ENCODE measurements at places on chromosomes 1 and 21.

- DNase-seq: no peak
These were observed 62.9 kb upstream of the ATP1A1 start for GRCh38 chr1:116310180-116310579.

- no peak for DNase-seq
These were observed 255.9 kb upstream of the SNX7 start for GRCh38 chr1:98405581-98406074.

DNA sequence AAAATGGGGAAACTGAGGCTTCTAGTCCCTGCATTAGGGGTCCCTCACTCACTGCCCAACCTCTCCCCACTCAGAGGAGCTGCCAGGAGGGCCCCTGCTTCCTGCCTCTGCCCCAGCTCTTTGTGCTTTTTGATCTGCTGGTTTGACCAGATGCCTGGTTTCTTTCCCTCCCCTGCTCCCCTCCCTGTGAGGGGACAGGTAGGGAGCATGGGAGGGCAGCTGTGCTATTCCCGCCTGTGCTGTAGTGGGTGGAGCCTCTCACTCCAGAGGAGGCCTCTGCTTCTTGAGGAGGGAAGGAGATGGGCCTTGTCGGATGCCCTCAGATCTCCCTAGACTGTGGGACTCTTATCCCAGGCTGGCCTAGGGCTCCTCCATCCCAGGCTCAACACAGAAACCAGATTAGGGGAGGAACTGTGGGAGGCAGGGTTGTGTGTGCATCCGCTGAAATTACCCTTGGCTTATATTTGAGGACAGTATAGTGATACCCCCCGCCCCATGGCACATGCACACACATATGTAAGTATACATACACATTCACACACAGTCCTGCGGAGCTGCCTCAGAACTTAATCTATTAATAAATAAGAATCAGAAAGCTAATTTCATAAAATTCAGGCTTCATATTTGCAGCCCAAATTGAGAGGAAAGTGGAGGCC, 4.6 kb downstream of the BOLA1 start:
- DNase-seq: no peak

- peak; percentile 57 for DNase-seq
These were observed 991 bp downstream of the PRMT6 start for GRCh38 chr1:107057197-107058133.

GRCh38 chr1:172753964-172754363, 95.1 kb downstream of the FASLG start:
- DNase-seq: no peak

DNA sequence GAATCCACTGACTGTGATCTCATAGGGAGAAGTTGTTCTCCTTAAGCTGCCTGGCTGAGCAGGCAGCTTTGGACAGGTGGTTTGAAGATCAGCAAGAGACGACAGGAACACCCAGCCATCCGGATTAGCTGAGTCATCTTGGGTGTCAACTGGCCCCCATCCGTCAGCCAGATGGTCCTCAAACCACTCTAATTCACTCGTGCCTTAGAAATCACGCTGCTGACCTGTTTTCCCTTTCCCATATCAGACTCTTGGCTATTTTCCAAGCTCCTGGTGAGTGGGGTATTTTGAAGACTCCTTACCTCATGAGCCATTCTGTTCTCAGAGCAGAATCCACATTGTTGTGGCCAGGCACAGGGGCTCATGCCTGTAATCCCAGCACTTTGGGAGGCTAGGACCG, 149.1 kb upstream of the L1TD1 start:
- no peak for DNase-seq

GRCh38 chr1:21594935-21595897, 73.9 kb downstream of the RAP1GAP start:
- no peak for DNase-seq

DNA sequence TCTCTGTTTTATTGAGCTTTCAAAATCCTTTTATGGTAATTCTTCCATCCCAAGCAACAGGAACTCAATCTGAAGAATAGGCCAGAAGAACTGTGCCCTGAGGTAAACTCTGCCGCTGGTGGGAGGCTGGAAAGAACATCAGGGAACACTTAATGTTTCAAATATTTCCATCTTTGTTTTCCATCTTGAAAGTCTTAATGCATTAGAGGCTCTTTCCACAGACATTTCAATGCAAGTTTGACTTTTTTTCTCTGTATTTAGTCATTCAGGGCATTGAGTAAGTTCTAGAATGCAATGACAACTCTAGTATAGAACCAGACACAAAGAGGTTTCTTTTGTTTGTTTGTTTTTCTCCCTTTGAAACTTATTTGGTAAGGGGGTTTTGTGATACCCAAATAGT, 61.5 kb downstream of the KIAA0040 start:
- no peak for DNase-seq

DNA sequence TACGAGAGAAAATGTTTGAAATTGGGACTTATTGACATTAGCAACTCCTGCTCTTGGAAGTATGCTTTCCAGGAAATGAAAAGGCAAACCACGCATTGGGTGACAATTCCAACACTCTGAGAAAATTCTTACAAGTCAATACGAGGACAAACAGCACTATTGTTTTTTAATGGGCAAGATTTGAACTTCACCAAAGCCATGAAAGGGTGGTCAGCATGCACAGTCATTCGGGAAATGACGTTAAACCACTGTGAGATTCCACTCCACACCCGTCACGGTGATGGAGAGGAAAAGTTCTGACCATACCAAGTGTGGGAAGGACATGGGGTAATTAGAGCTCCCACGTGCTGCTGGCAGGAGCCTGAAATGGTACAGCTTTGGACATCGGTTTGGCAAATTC, 12.2 kb upstream of the PRXL2B start:
- no peak for DNase-seq

DNA sequence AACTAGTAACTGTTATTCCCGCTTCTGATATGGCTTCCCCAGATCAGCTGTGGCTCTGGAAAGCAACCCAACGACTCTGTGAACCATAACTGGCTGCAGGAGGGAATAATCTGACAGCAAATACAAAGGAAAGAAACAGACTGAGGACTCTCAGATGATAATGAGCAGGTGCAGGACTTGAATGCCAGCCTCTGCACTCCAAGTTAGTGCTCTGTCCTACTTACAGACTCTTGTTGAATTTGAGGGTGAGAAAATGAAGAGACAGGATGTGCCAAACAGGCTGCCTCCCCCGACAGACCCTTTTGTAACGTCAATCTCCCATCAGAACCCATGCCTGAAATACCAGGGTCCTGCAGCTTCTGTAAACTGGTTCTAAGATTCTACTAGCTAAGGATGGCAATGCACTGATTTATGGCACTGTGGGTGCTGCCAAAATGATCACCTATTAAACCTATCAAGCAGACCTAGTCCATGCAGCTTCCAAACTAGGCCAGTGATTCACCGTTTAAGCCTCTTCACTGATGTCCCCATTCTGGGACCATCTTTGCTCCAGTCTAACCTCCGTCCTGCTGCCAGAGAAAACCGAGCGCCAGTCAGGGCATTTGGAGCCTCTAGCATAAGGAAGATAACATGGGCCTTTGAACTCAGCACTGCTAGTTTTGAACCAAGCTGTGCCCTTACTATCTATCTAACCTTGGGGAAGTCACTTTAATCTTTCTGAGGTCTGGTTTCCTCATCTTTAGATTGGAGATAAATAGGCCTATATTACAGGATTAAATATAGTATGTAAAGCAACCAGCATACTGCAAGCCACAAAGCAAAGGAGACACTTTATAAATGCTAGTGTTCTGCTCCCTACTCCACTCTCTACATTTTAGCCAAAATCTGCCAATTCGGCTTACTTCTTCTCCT, 4.8 kb downstream of the MKNK1 start:
- DNase-seq: no peak

GRCh38 chr1:97901017-97901658, 19.7 kb downstream of the DPYD start:
- DNase-seq: no peak

GRCh38 chr1:246295340-246295739, 211.7 kb downstream of the SMYD3 start:
- DNase-seq: no peak

DNA sequence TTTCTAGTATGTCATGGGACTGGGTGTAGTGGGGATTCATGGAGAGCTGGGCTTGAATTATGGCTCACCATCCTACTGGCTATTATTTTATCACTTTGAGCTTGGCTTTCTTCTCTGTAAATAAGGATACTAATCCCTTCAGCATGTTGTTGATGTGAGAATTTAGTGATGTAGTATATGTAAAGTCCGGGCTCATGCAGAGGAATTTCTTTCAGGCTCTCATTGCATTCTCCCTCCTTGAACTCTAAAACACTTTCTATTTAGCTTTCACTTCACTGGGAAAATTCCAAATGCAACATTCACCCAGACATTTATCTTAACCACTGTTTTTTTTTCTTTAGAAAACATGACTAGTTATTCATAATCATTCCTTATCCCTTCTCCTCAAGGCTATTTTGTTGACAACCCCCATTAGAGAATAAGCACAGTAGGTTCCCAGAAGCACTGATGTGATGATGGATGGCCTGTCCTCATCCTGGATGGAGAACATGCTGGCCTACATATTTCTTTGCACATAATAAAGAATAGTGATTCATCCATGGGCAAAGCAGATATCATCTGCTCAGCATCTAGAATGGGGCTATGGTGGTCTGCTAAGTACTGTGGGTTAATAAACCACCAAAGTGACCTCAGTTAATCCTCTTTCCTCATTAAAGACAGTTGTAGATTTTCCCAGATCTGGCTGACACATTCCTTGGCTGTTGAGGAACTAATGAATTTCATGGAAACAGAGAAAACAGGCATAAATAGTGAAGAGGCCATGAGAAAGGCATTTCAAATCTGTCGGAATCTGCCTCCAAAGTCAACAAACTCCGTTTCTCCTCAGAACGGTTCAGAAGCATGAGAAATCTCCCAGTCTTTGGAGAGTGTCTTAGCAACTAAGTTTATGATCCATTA, 68.0 kb upstream of the CYP2J2 start:
- DNase-seq: peak; percentile 40

DNA sequence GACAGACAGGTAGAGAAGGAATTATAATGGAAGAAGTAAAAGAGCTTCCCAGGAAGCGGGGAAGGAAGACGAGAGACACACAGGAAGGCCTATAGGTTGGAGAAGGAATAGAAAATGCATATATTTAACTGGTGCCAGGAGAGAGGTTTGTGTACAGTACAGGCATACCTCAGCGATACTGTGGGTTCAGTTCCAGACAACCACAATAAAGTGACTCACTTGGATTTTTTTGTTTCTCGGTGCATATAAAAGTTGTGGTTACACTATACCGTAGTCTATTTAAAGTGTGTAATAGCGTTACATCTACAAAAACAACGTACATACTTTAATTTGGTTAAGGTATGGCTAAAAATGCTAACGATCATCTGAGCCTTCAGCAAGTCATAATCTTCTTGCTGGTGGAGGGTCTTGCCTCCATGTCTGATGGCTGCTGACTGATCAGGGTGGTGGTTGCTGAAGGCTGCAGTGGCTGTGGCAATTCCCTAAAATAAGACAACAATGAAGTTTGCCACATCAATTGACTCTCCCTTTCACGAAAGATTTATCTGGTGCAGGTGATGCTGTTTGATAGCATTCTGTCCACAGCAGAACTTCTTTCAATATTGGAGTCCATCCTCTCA, 16.0 kb downstream of the YARS1 start:
- DNase-seq: no peak

DNA sequence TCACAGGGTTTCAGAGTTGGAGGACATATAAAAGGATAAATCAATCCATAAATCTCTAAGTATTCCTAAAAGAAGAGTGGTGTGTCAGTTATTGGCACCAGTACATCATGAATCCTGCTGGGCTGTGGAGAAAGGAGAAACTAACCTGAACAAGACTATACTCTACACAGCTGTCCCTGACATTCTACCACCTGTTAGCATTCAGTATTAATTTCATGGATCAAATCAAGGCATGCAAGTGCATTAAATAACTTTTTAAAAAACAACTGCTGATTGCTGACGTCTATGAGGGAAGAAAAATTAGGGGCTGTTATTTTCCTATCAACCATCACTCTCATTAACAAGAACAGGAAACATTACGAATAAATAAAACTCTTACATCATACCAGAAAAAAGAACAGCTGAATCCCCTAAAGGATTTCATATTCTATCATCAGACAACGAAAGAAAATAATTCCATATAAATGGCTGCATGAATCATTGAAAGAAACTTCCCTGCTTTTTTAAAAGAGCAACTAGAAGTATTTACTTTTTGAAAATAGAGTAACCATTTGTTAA, 121.7 kb downstream of the ATF6 start:
- no peak for DNase-seq

DNA sequence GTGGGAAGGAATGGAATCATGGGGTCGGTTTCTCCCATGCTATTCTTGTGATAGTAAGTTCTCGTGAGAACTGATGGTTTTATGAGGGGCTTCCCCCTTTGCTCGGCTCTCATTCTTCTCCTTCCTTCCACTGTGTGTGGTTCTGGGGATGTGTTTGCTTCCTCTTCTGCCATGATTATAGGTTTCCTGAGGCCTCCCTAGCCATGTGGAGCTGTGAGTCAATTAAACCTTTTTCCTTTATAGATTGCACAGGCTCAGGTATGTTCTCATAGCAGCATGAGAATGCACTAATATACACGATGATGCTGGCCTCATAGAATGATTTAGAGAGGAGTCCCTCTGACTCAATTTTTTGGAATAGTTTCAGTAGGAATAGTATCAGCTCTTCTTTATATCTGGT, 195.4 kb upstream of the IVNS1ABP start:
- no peak for DNase-seq

Measured in right renal cortex interstitium (tissue), 3 donors.